T-helper 2 cell treated with Interferon-gamma antibody and Interleukin-4, amounts not matched to agents 100 ng/mL and 5 ng/mL, for 36 hours (primary cell): ENCODE measurements at places on chromosomes 12 and 14. TPM values are rescaled to one million over a fixed set of nuclear protein-coding genes. Genes with fewer than 3 reads are reported as not detected.

The PTPRB gene
- total RNA-seq, result not detected in 2 replicates

The KCNMB4 gene
- total RNA-seq, result 0.25 and 0.27 TPM in 2 replicates

The FITM1 gene
- 0.57 and 1.1 TPM in 2 replicates for total RNA-seq

The ALDH2 gene
- 0.52 and 0.57 TPM in 2 replicates for total RNA-seq

The ACSS3 gene
- total RNA-seq, result not detected in 2 replicates

The MGST1 gene
- total RNA-seq, result 1.2 and 1.4 TPM in 2 replicates

The PALS1 gene
- 9.4 and 9.8 TPM in 2 replicates for total RNA-seq

The IGF1 gene
- total RNA-seq, result 0.41 and 0.75 TPM in 2 replicates

The CCNB1IP1 gene
- total RNA-seq, result 26.3 and 28.5 TPM in 2 replicates

The GNS gene
- total RNA-seq, result 37.5 and 40.0 TPM in 2 replicates

The ANO4 gene
- total RNA-seq, result not detected in 2 replicates

The CRIP1 gene
- total RNA-seq, result 545 and 546 TPM in 2 replicates

The MNAT1 gene
- 41.2 and 42.9 TPM in 2 replicates for total RNA-seq

The SAMD15 gene
- 0.07 and 0.23 TPM in 2 replicates for total RNA-seq

The OVCH1 gene
- not detected in 2 replicates for total RNA-seq

The KLHL33 gene
- 0.05 and 0.11 TPM in 2 replicates for total RNA-seq
